ENCODE measurements at places on chromosomes 16 and 17.

DNA sequence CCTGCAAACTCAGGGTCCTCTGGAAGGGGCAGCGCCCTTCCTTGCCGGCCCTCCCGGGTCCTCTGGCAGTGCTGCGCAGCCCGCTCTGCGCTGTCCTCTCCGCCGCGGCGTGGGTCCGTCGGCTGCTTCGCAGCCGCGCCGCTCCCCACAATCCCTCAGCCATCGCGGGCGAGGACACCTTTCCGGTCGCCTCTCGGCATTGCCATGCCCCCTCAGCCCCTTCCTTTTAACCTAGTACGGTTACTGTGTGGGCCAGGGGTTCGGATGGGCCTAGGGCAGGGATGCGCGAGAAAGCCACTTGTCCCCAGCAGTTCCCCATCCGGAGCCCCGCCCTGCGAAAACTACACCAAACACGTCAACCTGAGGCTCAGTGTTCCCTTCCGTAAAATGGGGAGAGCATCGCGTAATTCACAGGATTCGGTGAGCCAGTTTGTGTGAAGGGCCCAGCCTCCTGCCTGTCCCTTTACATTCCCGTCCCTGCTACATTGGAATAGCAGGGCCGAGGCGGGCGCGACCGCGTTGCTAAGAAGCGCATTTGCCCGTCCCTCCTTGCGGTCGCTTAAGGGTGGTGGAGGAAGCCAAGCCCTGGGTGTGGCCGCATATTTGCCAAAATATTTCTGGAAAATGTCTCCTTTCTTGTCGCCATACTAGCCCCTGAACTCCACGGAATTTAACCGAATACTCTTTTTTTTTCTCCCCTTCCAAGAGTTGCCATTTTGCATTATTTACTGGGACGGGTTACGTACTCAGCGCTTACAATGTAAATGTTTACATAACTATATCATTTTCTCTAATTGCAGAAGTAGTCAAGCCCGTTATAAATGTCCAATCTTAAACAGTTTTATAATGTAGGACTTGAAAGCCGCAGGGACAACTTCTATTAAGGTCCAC lies 13.2 kb downstream of the COPZ2 start:
- DNase-seq: no peak

GRCh38 chr17:75263055-75263454 lies 1.4 kb downstream of the MRPS7 start:
- no peak for DNase-seq

- DNase-seq: peak; percentile 32
Observed at GRCh38 chr17:69607162-69607834, 192.8 kb downstream of the MAP2K6 start.

- peak; percentile 76 for DNase-seq
Observed at GRCh38 chr17:72976971-72977770, 115.3 kb downstream of the SLC39A11 start.

- DNase-seq: no peak
Observed at GRCh38 chr17:46046957-46047356, 47.9 kb downstream of the STH start.

- DNase-seq: no peak
Observed at GRCh38 chr16:58035356-58036170, 10.0 kb downstream of the MMP15 start.

- no peak for DNase-seq
Observed at GRCh38 chr17:31294820-31295488, 2.1 kb downstream of the OMG start.

DNA sequence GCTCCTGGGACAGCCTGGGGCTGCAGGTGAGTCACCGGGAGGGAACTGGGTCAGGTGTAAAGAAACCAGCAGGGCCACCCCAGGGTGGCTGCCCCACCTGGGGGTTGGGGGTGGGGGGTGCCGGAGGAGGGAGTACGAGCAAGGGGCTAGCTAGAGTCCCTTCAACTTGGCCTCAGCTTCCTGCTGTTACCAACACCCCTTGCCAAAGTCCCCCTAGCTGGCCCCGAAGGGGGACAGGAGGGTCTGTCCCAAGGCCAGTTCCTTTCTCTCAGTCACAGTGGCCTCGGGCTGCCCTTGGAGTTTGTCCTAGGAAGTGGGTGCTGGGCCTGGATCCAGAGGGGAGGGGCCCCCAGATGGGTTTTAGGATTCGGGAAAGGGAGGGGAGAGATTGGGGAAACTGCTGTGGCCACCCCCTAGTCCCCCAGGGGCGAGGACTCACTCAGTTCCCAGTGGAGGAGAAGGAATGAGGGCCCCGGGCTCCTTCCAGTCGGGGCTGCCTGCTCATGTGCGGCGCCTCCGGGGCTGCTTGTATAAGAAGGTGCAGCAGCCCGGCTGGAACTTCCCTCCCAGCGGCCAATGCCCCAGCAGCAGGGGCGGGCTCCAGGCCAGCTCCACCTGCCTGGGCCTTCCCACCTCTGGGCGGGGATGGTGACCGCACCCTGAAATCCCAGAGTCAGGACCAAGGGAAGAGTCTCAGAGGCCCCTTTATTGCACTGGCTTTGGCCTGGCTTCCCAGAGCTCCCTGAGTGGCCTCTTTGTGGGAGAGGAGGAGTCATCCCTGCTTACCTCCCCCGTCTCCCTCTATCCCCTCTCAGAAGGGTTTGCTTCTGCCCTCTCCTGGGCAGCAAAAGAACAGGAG lies 7.3 kb downstream of the ARHGAP27 start:
- DNase-seq: peak; percentile 98

DNA sequence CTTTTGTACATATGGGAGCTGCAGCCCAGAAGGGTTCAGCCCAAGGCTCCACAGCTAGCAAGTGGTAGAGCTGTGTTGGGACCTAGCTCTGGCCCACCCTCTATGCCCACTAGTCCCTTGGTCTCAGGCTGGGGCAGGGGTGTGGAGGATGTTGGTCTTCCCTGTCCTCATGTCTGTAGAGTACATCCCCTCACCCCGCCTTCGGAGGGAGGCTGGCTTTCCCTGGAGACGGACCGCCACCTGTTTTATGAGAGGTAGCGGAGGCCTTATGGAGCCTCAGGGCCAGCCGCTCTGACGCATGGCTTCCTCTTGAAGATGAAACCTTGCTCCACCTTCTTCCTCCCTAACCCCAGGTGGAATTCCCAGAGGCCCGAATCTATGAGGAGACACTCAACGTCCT lies 8.4 kb downstream of the TNFAIP1 start:
- DNase-seq: no peak

- DNase-seq: no peak
Observed at GRCh38 chr17:45160447-45161287, 1.0 kb upstream of the HEXIM2 start.

GRCh38 chr16:89545044-89545830 lies 15.2 kb upstream of the RPL13 start:
- no peak for DNase-seq

- DNase-seq: no peak
Observed at GRCh38 chr16:65012357-65012756, 109.5 kb downstream of the CDH11 start.

GRCh38 chr16:27199736-27200135 lies 3.6 kb upstream of the KDM8 start:
- no peak for DNase-seq
